Right hindlimb (tissue), 1 donor: ENCODE measurements at places on chromosomes 1 and 21.

- no peak for DNase-seq
Measured at GRCh38 chr1:30804352-30804751, 46.8 kb upstream of the LAPTM5 start.

GRCh38 chr1:64983110-64983509, 16.8 kb upstream of the JAK1 start:
- DNase-seq, result no peak

GRCh38 chr1:85850238-85850637, 142.0 kb upstream of the ZNHIT6 start:
- DNase-seq, result no peak

DNA sequence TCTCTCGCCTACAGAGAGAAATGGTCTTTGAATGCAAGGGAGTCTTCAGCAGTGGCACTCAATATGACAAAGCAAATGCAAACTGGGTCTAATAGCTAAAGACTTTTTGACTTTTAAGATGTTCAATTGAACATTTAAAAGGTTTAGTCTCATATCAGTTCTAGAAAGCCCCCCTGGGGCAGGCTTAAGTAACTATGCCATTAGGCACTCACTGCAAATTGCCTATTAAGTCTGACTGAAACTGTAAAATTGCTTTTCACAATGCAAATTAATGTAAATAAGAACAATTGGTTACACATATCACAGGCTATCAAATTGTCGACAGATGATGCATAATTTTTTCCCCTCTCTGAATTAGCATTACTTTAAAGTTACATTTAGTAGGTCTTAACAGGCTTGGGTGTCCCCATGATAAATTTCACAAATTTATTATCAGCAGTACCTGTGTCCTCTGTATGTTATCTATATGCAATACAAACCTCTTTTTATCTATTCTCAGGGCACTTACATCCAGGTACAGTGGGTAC, 329.1 kb downstream of the LRRIQ3 start:
- DNase-seq, result no peak

DNA sequence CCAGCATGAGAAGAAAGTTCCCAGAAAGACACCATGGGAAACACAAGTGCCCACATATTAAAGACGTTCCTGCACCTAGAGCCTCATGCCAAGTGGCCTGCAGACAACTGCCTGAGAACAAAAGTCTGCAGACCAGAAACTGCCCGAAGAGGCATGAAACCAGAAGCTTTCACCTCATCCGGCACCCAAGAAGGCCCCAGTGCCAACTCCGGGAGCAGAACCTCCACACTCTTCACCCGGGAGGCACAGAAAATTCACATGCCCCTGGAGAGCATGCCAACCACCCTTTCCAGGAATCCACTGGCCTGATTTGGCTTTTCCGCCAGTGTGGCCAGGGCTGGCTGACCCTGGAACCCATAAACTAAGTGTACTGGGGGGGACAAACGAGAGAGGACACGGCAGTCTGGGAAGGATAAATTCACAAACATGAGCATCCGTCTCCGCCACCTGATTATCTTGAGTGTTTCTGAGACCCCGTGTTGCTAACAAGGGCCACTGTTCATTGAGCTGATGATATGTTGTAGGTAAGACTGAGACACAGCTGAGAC, 6.8 kb downstream of the TFF2 start:
- no peak for DNase-seq

- no peak for DNase-seq
Measured at GRCh38 chr1:230860617-230861384, 7.5 kb downstream of the C1orf198 start.

- DNase-seq, result no peak
Measured at GRCh38 chr1:225461533-225462428, 33.9 kb upstream of the LBR start.

DNA sequence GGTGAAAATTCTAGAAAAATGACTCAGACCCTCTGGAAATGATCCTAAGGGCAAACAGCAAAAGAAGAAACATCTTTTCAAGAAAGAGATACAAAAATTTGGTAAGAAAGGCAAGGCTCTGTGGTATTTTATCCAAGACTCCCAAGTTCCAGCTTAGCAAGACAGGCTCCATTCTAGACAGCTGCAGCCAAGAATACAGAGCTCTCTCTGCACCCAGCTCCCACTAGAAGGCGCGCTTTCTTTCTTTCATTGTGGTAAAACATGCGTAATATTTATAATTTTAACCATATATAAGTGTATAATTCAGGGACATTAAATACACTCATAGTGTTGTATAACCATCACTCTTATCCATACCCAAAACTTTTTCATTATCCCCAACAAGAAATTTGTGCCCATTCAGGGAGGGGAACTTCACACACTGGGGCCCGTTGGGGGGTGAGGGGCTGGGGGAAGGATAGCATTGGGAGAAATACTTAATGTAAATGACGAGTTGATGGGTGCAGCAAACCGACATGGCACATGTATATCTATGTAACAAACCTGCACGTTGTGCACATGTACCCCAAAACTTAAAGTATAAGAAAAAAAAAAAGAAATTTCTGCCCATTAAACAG, 2.2 kb upstream of the HFM1 start:
- DNase-seq, result no peak

GRCh38 chr1:150093805-150094204, 26.2 kb downstream of the VPS45 start:
- no peak for DNase-seq
